ENCODE measurements at places on chromosomes 7 and 10.

DNA sequence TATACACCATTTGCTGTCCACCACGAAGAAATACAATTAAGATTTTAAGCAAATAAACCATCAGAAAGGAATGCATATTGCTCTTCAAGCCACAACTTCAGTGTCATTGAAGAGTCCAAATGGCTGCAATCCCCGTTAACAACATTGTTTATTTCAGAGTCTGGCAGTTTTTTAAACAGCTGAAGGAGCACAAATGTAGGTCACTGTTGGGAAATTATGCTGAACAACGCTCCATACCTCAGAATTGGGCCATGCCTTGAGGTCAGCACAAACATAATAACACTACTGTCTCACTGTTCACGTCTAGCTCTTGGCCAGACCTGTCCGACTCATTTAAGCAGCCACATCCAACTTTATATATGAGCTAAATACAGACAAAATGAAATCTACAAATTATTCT, 453.9 kb upstream of the GHITM start:
- DNase-seq = no peak

- DNase-seq = no peak
These were observed 42.6 kb downstream of the TYW1B start for GRCh38 chr7:72785166-72785955.

DNA sequence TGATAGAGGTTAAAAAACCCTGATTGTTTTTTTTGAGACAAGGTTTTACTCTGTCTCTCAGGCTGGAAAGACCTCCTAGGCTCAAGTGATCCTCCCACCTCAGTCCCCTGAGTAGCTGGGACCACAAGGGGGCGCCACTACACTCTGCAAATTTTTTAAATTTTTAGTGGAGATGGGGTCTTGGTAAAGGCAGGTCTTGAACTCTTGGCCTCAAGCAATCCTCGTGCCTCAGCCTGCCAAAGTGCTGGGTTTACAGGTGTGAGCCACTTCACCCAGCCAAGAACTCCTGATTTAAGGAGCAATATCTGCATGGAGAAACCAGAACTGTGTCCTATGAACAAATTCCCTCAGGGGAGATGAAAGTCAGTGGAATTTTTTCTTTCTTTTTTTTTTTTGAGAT, 7.3 kb upstream of the KLHDC10 start:
- DNase-seq = peak; percentile 36

DNA sequence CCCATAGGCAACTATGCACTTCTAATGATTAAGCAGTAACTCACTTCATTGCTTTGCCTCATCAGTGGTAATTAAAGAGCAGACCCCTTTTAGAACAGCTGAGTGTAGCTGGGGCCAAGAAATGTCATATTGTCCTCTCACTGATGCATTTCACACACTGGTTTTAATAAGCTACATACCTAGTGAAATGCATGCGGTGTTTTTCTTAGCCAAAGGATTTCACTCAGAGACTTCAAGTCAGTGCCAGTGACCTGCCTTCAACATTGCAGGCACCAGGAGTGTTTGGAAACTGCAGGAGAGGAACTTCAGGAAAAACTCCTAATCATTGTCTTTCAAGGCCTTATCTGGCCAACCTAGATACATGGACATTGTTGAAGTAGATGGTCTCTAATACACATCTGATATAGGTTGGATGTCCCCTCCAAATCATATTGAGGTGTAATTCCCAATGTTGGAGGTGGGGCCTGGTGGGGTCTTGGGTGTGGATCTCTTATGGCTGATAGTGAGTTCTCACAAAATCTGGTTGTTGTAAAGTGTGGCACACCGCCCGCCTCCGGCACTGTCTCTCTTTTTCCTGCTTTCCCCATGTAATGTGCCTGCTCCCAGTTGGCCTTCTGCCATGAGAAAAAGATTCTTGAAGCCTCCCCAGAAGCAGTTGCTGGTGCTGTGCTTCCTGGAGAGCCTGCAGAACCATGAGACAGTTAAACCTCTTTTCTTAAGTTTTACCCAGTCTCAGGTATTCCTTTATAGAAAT, 252.7 kb upstream of the PLXDC2 start:
- DNase-seq = no peak

DNA sequence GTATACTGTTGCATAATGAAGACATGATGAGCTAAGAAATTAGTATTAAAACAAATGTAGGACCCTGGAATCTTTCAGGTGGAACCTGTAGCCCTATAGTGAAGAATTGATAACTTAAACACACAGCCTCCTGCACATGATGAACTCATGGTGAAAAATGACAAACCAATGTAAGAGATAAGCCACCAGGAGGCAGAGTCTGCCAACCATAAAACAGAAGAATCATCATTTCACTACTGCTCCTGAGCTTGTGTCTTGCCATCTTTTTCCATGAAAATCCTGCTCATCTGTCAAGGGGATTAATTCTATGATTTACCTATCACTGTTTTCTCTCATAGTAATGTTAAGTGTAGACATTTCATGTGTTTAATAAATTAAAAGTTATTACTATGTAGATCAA, 363.9 kb downstream of the MALRD1 start:
- DNase-seq = no peak

DNA sequence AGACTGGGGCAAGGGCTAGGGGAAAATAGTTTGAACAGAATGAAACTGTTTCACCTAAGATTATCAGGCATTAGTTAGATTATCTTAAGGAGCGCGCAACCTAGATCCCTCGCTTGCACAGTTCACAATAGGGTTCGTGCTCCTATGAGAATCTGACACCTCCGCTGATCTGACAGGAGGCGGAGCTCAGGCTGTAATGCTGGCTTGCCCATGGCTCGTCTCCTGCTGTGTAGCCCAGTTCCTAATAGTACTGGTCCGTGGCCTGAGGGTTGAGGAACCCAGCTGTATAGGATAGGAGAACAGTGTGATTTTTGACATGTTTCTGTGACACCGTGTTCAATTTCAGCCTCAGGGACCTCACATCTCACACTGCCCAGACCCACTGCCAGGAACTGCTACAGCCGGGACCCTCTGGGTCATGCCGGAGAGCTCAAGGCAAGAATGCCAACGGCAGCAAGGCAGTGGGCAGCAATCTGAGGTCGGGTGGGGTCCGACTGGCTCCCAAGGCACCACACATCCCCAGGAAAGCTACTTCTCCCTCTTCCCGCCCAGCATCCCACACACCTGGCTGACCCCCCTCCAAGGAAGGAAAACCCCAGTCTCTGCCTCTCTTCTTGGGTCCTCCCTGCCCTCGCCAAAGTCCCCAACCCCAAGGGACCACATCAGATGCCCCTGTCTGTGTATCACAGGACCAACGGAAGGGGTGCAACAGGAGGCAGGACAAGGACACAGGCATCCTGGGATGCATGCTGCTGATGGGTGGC, 31.7 kb downstream of the CAMK2B start:
- DNase-seq = no peak

GRCh38 chr7:12722136-12722535, 34.7 kb downstream of the ARL4A start:
- DNase-seq = no peak

- DNase-seq = no peak
These were observed 23.6 kb downstream of the FGFR2 start for GRCh38 chr10:121574519-121575166.

DNA sequence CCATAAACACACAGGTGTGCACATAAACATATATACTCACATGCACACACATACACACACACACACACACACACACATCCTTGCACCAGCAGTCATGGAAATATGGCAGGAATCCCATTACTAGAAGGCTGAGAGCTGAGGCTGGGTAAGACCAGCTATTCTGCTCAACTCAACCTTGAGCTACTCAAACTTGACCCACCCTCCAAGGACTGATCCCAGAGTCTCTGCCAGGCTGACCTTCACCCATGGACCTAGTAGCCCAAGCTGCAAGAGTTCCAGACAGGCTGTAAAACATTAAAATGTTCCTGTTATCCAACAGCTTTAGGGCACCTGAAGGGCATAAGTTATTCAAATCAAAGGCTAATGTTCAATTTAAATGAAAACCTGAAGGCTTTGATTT, 134.6 kb downstream of the FRMD4A start:
- no peak for DNase-seq

DNA sequence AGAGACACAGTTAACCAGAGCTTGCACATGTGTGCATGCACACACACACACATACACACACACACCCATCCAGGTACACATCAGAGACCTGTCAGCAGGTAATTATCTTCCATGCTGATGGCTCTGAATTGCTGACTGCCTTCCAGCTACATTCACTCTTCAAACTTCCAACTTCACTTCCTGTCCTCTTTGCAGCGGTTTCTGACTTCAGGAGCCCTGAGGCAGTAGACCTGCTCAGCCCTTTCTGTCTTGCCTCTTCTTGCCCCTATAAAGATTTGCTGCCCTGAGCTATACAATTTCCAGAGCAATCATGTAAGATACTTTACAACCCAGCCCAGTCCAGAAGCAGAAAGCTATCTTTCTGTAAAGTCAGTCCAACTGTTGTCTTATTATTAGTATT, 310.2 kb downstream of the FGFR2 start:
- no peak for DNase-seq

DNA sequence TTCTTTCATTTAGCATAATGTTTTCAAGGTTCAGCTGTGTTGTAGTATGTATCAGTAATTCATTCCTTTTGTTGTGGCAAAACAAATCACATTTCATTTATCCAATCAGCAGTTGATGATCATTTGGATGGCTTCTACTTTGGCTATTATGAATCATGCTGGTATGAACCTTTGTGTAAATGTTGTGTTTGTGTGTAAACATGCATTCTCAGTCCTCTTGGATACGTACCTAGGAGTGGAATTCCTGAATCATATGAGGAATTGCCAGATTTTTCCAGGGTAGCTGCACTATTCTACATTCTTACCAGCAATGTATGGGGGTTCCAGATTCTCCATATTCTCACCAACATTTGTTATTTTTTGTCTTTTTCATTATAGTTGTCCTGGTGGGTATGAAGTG, 578.5 kb upstream of the MKI67 start:
- DNase-seq = no peak

GRCh38 chr7:156903232-156903909, 10.4 kb upstream of the LMBR1 start:
- DNase-seq = no peak

DNA sequence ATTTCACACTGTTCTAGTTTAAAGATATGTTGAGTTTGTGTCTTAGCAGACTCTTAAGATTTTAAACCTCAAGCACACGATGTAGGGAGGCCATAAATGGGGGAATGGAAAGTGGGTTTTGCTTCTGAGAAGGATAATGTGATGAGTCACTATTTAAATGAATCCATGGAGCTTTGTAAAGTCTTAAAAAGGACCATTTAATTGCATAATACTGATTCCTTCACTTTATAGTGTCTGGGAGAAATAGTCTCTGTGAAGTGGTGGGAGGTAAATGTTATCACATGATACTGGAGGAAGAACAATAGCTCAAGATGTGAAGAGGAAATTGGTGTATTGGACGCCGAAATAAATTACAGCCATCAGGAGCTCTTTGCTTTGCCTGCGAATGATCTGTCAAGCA, 84.0 kb upstream of the MYO3A start:
- DNase-seq = no peak

GRCh38 chr10:102819054-102819453, 18.2 kb downstream of the CYP17A1 start:
- DNase-seq = no peak

GRCh38 chr7:82131215-82131614, 312.4 kb downstream of the CACNA2D1 start:
- DNase-seq = no peak

- DNase-seq = no peak
These were observed 5.0 kb downstream of the TSPAN33 start for GRCh38 chr7:129149511-129149910.

DNA sequence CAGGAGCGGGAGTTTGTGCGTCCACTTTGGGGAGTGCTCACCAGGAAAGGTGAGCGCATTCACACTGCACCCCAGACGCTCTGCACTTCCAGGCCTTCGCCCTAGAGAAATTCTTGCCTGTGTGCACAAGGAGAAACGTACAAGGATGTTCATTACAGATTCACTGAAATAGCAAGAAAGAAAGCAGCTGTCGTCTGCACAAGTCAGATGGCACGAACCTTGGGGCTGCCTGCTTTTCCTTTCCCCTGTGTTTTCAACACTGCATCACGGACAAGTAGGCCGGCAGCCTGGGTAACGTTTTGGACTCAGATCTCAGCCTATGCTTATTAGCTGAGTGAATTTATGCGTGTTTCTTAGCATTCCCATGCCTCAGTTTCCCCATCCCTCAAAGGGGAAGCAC, 546.8 kb upstream of the FOXK1 start:
- DNase-seq = no peak

DNA sequence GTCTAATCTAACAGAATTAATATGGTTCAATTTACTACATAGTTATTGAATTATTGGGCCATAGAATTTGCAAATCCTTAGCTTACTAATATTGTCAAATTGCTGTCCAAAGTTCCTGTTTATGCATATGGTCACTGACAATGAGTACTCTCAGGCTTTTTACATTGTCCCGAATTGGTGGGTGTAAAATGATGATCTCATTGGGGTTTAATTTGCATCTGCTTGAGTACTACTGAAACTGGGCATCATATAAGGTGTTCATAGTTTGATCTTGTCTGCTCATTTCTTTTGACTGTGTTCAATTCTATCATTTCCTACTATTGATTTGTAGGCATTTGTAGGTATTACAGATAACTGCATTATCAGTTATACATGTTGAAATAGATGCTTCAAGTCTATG, 12.7 kb downstream of the ABCA13 start:
- no peak for DNase-seq
